ENCODE measurements at places on chromosomes 1 and 21.

DNA sequence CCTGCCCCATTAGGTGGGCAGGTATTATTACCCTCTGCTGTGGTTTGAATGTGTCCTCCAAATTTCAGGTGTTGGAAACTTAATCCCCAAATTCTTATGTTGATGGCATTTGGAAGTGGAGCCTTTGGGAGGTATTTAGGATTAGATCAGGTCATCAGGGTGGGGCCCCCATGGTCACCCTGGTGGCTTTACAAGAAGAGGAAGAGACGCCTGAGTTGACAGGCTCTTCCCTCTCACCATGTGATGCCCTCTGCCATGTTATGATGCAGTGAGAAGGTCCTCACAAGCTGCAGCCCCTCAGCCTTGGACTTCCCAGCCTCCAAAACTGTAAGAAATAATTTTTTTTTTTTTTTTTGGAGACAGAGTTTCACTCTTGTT lies 8.8 kb upstream of the THEMIS2 start:
- ATAC-seq, result no peak

DNA sequence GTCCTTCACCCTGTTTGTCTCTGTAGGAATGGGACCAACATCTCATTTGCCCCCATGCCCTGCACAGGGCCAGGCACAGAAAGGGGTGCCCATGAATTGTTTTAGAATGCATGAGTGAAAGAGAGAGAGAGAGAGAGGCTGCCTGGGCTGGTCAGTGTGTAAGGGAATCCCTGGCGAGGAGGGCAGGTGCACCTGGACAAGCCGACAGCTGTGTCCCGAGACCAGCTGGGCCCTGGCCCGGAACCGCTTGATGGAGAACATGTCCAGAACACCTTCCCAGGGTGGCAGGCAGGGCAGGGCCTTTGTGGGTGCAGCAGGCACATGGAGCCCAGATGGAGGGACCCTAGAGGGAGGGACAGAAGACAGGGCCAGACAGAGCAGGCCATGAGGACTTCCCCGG lies 22.7 kb downstream of the SPOCD1 start:
- no peak for ATAC-seq

DNA sequence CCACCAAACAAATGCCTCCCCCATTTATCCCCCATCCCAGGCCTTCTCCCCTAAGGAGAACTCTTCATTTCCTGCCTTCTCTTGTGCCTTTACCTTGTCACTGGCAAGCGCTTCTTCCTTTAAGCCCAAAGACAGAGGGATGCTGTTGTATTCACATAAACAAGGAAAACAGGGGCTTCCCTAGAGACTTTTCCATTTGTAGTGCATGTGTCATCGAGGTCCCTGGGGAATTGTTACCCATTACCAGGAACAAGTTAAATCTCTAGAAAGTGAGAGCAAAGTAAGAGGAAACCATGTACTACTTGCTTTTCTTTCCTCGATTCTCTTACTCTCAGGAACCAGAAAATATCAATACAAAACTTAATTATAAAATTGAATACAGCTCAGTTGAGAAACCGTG lies 114.4 kb upstream of the DPT start:
- ATAC-seq, result no peak

- no peak for ATAC-seq
Observed at GRCh38 chr21:38718481-38718880, 87.2 kb upstream of the ETS2 start.

GRCh38 chr1:181503171-181503810 lies 20.0 kb downstream of the CACNA1E start:
- ATAC-seq, result no peak

DNA sequence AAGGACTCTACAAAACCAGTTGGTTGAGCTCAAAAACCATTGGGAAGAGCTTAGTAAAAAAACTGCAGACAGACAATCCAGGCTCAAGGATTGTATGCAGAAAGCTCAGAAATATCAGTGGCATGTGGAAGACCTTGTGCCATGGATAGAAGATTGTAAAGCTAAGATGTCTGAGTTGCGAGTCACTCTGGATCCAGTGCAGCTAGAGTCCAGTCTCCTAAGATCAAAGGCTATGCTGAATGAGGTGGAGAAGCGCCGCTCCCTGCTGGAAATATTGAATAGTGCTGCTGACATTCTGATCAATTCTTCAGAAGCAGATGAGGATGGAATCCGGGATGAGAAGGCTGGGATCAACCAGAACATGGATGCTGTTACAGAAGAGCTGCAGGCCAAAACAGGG lies 104.0 kb upstream of the BMP8A start:
- no peak for ATAC-seq

DNA sequence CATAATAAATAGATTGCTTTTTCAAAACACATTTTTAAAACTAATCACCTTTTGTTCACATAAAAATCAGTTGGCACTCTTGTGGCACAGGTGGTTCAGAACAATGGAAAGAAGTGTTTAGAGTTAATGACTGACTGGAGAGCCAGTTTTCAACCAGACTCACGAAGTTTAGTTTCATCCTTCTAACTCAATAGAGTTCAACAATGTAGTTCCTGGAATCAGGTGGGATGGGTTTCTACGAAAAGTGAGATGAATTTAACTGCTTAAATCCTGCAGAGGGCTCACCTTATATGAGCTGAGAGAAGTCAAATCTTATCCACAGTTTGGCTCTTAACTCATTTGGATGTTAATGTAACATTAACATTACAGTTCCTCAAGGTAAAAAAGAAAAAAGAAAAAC lies 116.5 kb downstream of the SMYD2 start:
- no peak for ATAC-seq

DNA sequence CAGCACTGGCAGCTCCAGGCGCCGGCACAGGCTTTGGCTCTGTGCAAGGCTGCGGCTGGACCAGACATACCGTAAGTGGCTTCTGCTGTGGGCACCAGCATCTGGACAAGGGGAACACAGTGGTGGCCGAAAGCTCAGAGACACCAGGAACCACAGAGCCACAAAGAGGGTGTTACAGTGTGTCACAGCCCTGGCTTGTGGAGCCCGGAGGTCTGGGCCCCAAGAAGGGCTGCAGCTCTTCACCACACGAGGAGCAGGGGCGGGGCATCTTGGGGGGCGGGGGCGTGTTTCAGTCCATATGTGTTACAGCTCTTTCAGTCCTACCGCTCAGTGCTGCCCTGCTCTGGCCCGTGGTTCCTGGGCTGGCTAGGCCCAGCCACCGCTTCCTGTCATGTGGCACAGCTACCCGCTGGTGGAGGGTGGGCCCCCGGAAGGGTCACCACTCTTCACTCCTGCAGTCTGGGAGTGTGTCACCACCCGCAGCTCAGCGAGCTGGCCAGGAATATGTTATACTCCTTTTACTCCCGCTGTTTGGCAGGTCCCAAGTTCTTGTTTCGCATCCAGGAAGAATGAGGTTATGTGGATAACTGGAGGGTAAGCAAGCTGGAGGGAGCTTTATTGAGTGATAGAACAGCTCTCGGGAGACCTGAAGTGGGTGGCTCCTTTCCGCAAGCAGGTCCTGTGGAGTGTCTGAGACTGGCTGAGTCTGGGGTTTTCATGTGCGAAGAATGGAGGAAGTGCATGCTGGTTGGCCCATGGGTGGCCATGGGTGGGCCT lies 3.3 kb upstream of the LSM10 start:
- ATAC-seq, result peak; percentile 6

GRCh38 chr1:94048413-94049164 lies 72.4 kb downstream of the ABCA4 start:
- ATAC-seq, result no peak

DNA sequence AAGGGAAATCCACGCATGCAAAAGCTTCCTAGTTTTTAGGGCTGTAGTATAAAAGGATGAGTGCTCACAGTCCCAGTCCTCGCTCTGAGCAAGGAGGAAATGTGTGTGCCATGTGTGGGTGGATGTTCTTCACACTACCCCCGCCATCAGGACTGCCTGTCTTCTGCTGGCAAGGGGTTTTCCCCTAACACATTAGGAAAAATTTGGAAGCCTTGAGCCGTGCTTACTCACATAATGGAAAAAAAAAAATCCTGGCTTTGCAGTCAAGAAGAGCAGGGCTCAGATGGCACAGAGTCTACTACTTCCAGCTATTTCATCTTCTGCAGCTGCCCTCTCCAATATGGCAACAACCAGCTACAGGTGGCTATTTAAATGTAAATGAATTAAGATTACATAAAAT lies 363.1 kb downstream of the PLPP3 start:
- no peak for ATAC-seq

GRCh38 chr1:166133276-166133841 lies 33.4 kb downstream of the FAM78B start:
- no peak for ATAC-seq

DNA sequence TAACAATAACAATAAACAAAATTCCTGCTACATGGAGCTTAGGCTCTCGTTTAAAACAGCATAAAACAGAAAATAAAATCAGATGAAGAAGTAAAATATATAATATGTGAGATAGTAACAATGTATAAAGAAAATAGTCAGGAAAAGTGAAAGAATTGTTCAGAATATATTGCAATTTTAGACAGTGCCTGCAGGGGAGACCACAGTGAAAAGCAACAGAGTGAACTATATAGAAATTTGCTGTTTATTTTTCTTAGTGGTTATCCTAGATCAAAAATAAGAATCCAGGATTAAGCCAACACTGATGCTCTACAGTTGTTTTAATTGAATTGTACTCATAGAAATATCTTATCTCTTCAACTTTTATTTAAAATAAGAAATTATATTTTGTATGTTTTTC lies 1639.0 kb upstream of the B3GALT2 start:
- ATAC-seq, result no peak

DNA sequence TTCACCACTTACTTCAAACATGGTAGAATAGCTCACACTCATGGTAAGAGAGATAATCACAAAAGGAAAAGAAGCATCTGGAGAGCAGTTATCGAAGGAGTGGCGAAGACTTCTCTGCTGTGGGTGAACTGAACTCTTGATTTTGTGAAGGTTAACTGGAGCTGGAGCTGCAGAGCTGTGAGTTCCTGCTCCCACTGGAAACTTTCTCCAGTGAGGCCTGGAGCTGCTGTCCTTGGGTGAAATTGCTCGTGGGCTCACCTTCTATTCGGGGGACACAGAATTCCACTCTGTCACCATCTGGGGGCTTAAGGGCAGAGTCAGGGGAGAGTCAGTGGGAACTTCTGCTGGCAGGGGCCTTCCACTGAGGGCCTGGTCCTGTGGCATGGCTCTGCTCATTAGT lies 45.9 kb downstream of the MAB21L3 start:
- ATAC-seq, result no peak

- no peak for ATAC-seq
Observed at GRCh38 chr1:35112668-35113067, 33.5 kb downstream of the ZMYM1 start.

GRCh38 chr1:20125100-20125499 lies 5.8 kb upstream of the PLA2G2D start:
- no peak for ATAC-seq

- peak; percentile 49 for ATAC-seq
Observed at GRCh38 chr1:86703696-86704457, 499 bp upstream of the SH3GLB1 start.

DNA sequence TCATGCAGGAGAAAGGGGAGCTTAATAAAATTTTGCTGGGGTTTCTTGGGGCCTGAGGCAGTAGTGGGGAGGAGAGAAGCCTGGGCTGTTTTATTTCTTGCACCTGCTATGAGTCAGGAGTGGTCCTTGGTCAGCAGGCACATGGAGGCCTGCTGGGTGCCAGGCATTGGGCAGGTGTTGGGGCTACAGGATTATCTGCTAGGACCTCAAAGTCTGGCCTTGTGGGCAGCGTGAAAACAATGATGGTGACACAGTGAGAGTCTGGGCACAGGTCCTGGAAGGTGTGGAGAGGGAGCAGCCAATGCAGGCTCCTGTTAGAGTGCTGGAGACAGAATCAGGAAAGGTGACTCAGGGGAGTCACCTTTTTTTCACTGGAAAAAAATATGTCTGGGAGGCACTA lies 17.2 kb downstream of the ROR1 start:
- no peak for ATAC-seq

DNA sequence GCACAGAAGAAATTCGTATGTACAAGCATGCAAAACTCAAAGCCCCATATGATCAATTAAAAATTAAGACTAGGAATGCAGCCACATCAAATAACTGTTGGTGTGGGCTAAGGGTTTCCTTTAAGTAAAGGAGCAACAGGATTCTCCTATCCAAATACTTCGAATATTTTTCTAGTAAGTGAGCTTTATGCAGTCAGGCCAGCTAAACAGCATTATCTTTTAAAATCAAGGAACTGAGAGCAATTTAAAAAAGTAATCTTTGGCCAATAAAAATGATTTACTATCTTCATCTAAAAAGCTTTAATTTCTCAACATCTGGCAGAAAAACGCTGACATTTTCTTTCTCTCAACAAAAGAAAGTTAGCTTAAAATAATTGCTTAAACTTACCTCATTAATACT lies 19.8 kb downstream of the CNN3 start:
- ATAC-seq, result no peak

DNA sequence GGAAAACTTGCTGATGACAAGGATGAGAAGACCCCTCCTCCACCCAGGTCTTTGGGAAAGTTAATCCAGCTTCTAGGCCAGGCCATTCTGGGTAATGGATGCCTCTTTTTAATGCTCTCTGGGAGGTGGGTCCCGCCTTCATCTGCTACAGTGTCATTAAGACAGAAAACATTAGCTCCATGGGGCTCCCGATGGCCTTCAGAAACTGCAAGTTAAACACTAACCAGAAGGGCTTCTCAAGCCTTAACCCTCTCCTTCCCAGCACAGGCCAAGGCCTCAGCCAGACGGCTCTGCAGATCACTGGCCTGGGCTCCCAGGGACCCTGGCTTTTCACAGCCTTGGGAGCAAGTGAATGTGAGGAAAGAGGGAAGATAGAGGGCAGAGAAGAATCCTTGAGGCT lies 364.9 kb downstream of the MATN1 start:
- no peak for ATAC-seq

DNA sequence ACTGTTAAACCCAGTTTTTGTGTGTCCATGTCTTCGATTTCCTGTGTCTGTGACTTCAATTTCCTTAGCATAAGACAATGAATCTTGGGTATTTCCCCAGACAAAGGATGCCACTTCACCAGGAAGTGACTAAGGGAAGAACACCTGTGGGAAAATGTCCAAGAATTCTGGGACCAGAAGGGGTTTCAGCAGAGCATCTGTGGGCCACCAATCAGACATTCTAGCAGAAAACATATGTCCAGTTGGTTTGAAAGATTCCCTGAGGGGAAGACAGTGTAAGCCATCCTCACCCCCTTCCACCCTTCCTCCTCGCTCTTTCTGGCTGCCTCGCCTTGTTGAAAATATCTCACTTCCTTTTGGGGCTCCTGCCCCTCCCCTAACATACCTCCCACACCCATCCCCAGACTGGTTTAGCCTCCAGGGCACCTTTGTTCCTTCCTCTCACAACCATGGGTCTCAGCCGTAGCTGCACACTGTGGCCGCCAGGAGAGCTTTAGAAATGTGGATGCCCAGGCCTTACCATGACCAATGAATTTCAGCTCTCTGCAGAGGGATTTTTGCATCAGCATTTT lies 25.5 kb upstream of the IFNAR1 start:
- peak; percentile 82 for ATAC-seq

- no peak for ATAC-seq
Observed at GRCh38 chr1:157363660-157364140, 188.6 kb downstream of the FCRL5 start.

DNA sequence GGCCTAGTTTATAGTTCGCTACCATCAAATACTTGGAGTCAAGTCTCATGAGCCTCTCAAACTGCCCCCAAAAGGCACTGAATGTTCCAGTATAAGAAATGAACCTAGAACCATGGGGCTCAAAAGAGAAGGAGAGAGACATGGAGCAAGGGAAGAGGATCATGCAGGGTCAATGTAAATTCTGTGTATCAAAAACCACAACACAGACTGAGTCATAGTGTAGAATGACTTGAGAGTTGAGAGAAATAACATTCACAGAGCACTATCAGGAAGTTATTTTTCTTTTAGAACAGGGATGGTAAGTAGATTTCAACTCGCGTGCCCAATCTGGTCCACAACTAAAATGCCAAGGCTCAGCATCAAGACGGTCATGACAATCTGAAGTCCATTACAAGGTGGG lies 59.8 kb downstream of the GNG12 start:
- no peak for ATAC-seq
